WTC11 (cell line): ENCODE measurements at places on chromosomes 16 and 17.

GRCh38 chr16:74931445-74931844 is 53.5 kb downstream of the WDR59 start:
- no peak for DNase-seq

- peaks cover 27% of the 10 kb centered on the region for H3K36me3 ChIP-seq
- no peak overlapping the region for H3K27ac ChIP-seq
- no peaks in the 10 kb centered on the region for H3K27me3 ChIP-seq
These were observed 110.3 kb upstream of the RBL2 start for GRCh38 chr16:53323924-53324323.

DNA sequence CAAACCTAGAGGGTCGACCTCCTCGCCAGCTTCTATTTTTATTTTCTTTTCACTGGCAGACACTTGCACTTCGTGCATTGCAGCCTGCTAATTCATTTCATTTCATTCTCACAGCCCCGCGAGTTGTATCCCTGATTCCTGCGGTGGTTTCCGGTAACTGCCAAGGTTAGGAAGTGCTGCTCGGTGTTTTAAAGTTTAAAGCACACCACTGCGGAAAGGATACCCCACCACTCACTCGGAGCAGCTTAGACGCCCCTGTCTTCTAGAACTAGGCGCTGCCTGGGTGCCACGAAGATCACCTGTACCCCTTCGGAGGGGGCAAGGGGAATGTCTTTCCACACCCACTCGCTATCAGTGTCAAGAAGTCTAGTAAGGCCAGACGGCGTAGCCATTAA is 509 bp downstream of the CNEP1R1 start:
- H3K4me1 ChIP-seq: peaks cover 16% of the 10 kb centered on the region
- H3K27me3 ChIP-seq: no peaks in the 10 kb centered on the region
- peak overlapping the region; percentile 92 for H3K4me3 ChIP-seq
- H3K36me3 ChIP-seq: peaks cover 7% of the 10 kb centered on the region

GRCh38 chr16:23709536-23709935 is 3.5 kb downstream of the ERN2 start:
- H3K4me3 ChIP-seq: no peak overlapping the region
- peaks cover 56% of the 10 kb centered on the region for H3K27me3 ChIP-seq
- DNase-seq: no peak
- H3K27ac ChIP-seq: no peak overlapping the region
- H3K36me3 ChIP-seq: peaks cover 17% of the 10 kb centered on the region

DNA sequence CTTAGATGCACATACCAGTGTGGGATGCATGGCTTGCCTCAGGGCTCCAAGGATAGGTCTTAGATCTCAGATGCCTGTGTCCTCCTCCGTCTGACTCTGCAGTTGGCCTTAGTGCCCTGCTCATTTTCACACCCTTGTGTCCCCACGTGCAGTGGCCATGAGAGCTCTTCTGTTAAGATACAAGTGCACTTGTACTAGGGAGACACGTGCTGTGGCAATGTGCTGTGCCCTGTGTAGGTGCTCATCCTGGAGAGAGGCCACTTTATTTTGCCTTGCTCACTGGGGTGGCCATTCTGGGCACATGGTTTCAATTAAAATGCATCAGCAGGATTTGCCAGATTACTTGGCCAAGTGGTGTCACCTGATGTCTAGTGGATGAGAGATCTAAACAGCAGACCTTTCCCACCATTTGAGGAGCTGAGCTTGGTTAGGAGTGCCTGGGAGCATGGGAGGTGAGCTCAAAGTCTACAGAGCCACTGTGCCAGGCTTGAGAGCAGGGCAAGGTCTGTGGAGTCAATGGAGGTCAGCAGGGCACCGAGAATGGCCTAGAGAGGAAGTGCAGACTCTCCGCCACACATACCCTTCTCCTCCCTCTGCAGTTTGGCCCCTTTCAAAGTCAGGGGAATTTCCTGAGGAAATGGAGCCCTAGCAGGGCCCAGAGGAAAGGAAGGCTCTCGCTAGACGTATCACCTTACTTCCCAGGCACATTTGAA is 25.2 kb upstream of the SMPD3 start:
- no peak for DNase-seq
- H3K36me3 ChIP-seq: peaks cover 9% of the 10 kb centered on the region
- H3K27ac ChIP-seq: no peak overlapping the region
- peaks cover 4% of the 10 kb centered on the region; the same call in 1 of the 2 replicates for H3K27me3 ChIP-seq
- peaks cover 10% of the 10 kb centered on the region for H3K4me1 ChIP-seq

DNA sequence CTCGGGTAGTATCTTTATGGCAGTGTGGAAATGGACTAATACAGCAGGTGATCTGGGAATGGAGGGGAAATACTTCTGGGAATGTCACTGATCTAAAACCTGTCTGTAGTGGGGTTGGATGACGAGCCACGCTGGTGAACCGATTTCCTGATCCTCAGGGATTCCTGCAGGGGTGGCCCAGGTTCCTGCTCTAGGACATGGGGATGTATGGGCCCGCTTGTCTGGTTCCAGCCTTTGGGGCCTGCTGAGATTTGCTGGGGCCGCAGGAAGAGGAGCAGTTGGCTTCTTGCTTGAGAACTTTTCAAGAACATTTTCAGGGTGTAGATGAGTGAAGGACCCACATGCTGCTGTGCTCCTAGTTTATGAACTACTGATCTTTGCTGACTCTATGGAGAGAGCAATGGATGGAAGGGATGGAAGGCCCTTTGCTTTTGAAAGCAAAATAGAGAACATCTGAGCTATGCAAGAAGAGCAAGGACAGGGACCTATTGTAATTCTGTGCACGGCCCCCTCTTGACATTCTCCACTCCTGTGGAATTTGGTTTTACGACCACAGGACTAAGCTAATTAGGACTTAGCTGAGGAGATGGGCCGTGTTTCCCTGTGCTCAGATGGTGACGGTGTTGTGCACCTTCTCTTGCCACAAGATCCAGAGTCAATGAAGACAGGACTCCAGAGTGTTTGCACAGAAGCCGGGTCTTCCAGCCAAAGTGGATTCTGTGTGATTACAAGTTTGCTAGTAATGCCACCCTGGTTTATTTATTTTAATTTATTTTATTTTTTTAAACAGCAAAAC is 90.5 kb downstream of the SEC14L1 start:
- no peak overlapping the region for H3K4me3 ChIP-seq
- no peak overlapping the region for H3K27ac ChIP-seq
- no peaks in the 10 kb centered on the region for H3K36me3 ChIP-seq
- DNase-seq: no peak
- H3K27me3 ChIP-seq: no peaks in the 10 kb centered on the region

DNA sequence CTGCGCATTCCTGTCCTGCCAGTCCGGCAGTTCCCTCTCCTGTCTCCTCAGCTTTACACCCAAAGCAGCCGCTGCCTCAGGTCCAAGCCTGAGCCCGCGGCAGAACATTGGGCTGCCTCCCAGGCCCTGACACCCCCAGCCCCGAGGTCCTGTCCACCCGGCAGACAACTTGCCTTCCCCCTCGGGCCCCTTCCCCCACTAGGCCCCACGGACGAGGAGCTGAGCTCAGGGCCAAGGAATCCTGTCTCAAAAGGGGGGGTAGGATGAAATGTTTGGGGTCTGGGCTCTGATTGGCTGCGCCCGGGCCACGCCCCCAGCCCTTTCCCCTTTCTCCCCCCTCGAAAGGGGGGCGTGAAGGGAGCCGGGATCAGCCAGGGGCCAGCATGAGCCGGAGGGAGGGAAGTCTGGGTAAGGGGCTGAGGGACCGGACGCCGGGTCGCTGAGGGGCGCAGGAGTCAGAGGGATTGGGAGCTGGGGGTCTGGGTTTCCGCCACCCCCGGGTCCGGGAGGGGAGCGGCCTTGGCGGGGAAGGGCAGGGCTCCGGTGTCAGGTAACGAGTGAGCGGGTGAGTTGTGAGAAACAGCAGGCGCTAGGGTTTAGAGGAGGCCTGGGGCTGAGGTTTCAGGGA is at the start of gene CTF1:
Gene CTF1, plus strand, starts transcription at position 354 of the 628 bp plus-strand sequence. Its CDS starts 30 bp downstream, at position 384.
- H3K27ac ChIP-seq: peak within 1 kb of the TSS; percentile 99
- H3K4me1 ChIP-seq: peaks cover 24% of the 10 kb centered on the region
- peaks cover 43% of the 10 kb centered on the region for H3K27me3 ChIP-seq
- peak within 1 kb of the TSS; percentile 86 for H3K4me3 ChIP-seq
- peak; percentile 77 for DNase-seq
- no peaks in the 10 kb centered on the region for H3K36me3 ChIP-seq

DNA sequence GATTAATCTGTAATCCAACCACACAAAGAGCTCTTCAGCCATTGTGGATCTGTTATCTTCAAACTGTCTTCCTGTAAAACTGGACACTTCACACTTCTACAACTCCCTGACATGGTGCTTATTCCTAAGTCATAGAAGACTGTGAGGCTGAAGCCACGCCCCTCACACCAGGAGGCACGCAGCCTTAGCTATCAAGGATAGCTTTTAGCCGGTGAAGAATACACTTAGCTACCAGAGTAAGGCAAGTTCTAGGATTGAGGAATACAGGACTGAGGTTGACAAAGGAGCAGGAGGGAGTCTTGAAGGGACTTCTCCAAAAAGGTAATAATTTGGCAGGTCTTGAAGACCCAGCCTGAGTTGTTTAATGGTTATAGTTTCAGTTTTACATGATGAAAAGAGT is 79.8 kb upstream of the GAS7 start:
- DNase-seq: peak; percentile 46
- H3K27me3 ChIP-seq: no peaks in the 10 kb centered on the region
- H3K4me1 ChIP-seq: peaks cover 19% of the 10 kb centered on the region
- H3K27ac ChIP-seq: no peak overlapping the region
